HL-60 (cell line): ENCODE measurements at places on chromosomes 1 and 21.

DNA sequence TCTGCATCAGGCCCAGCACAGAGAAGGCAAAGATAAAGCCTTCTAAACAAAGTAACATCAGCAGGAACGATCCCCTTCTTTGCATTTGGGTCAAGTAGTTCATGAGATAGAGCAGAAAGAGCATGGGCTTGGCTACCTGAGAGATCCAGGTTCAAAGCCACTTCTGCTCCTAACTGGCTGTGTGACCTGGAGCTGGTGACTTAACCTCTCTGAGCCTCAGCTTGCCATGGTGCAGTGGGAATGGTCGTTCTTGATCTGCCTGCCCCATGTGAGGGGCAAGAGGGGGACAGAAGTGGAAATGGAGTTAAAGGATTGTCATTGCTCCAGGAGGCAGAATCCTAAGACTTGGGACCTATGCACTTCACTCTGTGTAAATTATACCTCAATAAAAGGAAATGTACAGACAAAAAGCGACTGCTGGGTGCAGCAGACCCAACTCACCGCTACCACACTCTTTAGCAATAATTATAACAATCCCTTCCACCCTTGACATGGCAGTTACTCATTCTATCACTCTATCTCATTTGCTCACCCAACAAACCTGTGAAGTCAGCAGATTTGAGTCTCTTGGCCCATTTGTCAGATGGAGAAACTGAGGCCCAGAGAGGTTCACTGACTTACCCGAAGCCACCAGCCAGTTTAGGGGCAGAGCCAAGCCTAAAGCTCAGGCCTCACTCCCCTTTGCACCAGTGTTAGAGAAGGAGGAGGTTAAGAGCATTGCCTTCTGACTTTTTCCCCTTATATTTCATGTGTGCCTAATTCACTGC, 1.5 kb upstream of the MATN1 start:
- no peak for DNase-seq

DNA sequence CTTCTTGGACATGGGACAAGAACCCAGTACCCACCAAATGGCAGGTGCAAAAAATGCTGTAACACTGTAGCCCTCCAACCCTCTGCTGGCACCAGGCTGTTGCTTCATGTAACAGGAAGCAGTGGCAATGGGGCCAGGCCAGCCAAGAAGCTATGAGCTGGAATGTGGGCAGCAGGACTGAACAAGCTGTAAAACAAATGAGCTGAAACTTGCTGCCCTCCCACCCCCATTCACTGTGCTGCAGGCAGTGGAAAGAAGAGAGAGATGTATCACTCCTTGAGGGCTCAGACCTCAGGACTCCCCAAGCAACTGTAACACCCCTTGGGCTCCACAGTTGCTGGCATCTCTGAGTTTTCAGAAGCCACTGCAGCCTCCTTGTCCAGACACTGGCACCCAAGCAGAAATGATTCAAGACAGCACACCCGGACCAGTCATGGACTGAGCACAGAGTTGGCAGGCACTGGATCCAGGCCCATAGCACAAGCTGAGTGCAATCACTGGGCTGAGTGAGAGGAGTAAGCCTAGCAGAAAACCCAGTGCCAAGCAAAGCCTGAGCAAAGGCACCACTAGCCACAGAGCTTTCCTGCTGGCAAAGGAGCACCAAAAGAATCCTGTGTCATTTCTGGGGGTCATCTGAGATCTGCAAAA, 321.4 kb upstream of the CXADR start:
- no peak for DNase-seq

DNA sequence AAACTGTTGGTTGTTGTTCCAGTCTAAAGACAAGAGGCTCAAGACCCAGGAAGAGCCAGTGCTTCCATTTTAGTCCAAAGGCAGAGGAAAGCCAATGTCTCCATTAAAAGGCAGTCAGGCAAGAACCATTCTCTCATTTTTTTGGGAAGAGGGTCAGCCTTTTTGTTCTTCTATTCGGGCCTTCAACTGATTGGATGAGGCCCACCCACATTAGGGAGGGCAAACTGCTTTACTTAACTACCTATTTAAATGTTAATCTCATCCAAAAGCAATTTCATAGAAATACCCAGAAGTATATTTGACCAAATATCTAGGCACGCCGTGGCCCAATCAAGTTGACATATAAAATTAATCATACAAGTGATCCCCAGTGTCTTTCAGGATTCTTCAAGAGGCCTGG, 104.4 kb upstream of the SYT6 start:
- no peak for DNase-seq

DNA sequence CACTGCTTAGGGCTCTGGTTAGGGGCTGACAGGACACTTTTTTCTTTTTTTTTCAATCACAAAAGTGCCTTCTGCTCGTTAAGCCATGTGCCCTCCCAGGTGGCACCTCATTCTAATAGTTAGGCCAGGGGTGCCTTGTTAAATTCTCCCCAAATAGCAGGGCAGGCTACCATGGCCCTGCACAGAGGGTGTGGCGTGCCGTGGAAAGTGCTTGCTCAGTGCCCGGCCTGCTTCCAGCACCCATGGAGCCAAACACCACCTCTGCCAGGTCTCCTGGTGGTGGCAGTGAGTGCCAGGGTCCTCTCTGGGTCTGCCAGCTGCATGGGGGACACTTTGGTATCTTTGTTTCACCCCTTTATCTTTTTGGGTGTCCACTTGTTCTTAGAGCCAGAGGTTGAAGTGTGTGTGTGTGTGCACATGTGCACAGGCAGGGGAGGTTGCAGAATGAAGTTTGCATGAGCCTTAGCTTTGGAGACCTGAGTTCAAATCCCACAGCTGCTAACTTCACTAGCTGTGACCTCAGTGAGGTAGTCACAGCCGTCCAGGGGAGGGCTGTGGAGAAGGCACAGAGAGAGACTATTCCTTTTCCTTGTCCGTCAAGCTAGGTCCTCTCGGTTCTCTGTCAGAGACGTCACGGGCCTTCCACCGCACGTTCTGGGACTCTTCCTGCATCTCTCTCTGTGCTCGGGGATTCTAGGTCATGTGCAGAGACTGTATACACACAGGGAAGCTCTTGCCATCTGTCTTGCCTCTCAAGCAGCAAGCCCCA, 39.9 kb upstream of the CSF3R start:
- no peak for DNase-seq

- DNase-seq: peak; percentile 64
These were observed 2.6 kb downstream of the CHML start for GRCh38 chr1:241637604-241638003.

DNA sequence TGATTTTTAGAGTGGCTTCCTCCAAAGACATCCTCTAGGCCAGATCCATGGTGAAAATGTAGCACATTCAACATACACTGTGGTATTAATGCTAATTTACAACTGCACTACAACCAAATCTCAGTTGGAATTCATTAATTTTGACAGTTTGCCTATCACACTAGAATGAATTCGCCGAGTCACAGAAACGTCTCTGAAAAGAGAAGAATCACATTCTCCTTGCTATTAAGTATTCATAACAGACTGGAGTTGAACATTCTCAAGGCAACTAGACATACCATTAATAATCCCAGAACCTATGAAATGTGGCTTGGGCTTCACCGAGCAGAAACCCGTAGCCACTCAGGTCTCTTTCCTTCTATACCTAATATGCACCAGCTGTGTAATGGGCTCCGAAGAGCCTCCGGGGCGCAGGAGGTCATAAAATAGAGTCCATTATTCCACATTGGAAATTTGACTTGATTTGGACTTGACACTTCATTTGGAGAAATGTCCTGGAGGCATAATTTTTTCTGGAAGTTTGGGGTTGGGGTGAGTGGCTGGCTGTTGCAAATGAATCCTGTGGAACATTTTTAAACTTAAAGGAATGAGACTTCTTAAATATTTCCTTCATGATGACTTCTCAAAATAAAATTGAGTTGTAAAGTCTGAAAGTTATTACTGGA, 117.1 kb downstream of the DSCAM start:
- no peak for DNase-seq

DNA sequence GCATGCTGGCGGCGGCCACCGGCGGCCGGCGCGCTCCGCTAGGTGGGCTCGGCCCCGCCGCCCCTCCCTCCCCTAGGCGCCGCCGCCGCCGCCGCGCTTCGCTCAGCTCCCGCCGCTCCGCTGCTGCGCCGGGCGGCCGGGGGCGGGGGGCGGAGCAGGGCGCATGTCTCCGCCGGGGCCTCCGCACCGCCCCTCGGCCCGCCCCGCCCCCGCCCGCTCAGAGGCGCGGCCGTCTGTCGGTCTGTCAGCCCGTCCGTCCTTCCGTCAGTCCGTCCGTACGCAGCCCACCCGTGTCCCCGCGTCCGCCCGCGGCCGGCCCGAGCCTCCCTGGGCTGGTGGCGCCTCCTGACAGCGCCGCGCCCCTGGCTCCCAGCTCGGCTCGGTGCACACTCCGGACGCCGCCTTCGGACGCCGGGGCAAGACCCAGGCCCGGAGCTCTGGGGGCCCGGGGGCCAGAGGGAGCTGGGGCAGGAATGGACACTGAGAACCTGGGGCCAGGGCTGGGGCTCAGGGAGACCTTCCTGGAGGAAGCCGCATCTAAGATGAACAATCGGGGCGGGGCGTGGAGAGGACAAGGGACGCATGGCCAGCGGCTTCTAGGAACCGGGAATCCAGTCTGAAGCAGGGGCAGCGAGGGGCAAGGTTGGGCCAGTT, at the start of gene GPR153:
GPR153 (minus strand) TSS at position 138 of the 654 bp plus-strand sequence. CDS start 6,193 bp downstream, outside the sequence.
- peak; percentile 15 for DNase-seq

DNA sequence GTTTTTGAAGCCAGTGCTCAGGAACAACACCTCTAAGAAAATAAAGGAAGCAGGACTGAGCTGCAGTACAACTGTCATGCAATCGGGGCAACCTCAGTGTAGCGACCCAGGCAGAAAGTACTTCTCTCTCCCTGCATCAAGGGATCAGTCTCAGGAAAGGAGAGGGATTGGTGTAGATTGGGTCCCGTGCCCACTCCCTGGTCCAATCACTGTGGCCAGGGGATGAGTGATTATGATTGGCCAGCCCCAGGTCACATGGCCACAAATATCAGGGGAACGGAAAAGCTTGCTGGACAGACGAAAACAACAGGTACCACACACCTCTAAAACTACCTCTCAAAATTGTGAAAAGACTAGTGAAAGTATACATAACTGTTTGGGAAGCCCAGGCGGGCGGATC, 136.2 kb upstream of the F3 start:
- DNase-seq: peak; percentile 47

GRCh38 chr1:145827966-145828365, 4.0 kb downstream of the POLR3C start:
- no peak for DNase-seq

DNA sequence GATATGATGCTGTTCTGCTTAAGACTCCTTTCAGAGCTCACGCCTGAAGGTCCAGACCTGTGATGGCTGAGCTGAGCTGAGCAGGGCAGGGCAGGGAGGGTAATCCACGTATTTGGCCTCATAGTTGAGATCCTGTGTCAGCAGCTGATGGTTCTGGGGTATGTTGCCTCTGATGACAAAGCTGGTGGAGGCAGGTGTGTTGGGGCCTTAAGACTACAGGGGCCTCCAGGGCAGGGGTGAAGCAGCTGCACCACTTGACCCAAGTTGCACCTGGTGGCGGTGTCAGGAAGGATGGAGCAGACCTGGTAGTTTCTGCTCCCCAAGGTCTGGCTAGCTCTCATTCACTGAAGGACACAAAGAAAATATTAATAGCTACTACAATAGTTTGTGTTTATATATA, 57.0 kb downstream of the FCRL5 start:
- DNase-seq: no peak
